ENCODE measurements at places on chromosomes 12 and 14.

- DNase-seq = no peak
Observed at GRCh38 chr14:80427101-80427500, 215.8 kb upstream of the DIO2 start.

GRCh38 chr14:74491956-74492775 is 939 bp downstream of the NPC2 start:
- no peak for DNase-seq

DNA sequence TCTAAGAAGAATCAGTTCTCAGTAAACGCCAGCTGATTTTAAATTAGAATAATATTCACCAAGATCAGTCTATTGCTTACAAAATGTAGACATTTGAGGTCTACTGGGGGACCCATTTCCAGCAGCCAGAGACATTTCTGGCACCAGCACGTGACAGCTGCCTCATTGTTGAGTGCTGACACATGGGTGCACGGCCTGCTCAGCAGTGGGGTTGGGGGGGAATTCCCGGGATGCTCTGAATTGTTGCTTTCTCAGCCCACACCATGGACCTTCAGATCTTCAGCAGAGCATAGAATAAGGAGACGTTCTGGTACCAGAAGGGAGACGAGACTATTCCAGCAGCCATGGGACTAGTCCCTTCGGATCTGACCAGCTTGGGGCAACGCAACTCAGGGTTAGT is 18.3 kb downstream of the PLEKHG7 start:
- DNase-seq = no peak

- DNase-seq = peak; percentile 88
Observed at GRCh38 chr14:94423453-94424056, 29.0 kb downstream of the SERPINA11 start.

GRCh38 chr12:117085318-117085947 is 13.8 kb downstream of the TESC start:
- DNase-seq = no peak

GRCh38 chr14:91373591-91374254 is 43.9 kb downstream of the CCDC88C start:
- no peak for DNase-seq

- no peak for DNase-seq
Observed at GRCh38 chr14:59330455-59330854, 134.7 kb downstream of the GPR135 start.

- DNase-seq = no peak
Observed at GRCh38 chr12:55058082-55058481, 38.3 kb downstream of the NEUROD4 start.

DNA sequence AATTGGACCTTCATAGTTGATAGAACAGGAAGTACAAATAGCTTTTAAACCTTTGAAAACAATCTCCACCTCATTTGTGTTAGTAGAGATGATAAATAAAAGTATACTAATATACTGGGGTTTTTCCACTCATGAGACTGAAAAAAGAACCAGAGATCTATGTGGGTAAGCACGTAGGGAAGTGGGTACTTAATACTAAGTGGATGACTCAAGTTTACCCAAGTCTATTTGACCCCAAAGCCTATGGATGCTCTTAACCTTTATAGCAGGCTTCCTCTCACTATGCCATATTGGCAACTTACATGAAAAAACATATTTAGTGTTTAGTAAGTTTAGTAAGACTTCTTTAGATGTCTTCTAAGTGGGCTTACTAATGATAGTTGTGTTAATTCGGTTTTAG is 49.2 kb upstream of the CHPT1 start:
- DNase-seq = no peak

GRCh38 chr12:95999484-95999883 is 3.3 kb upstream of the HAL start:
- DNase-seq = no peak

- DNase-seq = no peak
Observed at GRCh38 chr12:132322206-132323132, 6.9 kb downstream of the GALNT9 start.

DNA sequence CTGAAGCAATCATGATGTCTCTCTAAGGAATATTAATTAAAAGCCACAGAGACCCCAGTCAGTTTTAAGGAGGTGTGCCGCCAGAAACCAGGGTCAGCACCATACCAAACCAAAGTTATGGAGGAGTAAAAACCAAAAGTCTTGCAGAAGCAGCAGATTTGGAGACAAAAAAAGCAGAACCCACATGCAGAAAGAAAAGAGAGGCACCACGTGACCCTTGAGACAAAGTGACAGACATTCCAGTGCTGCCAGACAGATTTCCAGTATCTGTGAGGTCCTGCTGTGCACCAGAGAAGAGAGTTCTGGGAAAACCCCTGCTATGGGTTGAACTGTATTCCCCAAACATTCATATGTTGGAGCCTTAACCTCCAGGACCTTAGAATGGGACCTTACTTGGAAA is 59.7 kb downstream of the CAPZA3 start:
- no peak for DNase-seq

- no peak for DNase-seq
Observed at GRCh38 chr12:6337958-6338433, 3.9 kb downstream of the TNFRSF1A start.

- DNase-seq = peak; percentile 34
Observed at GRCh38 chr12:28172434-28173030, 17.7 kb upstream of the CCDC91 start.

GRCh38 chr14:30838351-30838750 is 36.0 kb upstream of the COCH start:
- DNase-seq = no peak

DNA sequence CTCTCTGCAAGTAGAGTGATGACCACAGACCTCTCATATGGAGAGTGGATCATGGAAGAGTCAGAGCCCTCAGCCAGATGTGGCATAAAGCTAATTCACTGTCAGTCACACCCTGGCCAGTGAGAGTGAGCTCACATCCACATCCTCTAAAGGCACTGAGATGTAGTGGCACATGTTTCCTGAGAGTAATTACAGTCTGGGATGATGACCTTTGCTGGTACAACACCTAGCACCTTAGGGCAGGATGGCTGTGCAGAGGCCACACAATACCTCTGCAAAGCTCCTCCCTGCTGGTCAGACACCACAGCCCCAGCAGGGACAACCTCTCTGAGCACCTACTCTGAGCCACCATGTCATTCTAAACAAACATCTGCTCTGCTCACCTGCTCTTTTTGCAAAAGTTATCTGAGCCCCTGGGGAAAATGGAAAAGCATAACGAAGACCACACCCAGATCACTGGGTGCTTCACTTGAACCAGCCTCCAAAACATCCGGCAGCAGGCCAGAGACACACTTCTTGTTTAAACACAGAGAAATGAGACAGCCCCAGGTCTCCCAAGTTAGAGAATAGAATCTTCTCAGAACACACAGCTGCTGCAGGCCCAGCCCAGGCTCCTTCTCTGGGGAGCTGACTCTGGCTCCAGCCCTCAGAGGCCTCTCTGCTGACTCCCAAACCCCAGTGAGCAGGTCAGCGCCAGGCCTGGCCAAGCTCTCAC is 30.3 kb downstream of the PITPNM2 start:
- DNase-seq = no peak

DNA sequence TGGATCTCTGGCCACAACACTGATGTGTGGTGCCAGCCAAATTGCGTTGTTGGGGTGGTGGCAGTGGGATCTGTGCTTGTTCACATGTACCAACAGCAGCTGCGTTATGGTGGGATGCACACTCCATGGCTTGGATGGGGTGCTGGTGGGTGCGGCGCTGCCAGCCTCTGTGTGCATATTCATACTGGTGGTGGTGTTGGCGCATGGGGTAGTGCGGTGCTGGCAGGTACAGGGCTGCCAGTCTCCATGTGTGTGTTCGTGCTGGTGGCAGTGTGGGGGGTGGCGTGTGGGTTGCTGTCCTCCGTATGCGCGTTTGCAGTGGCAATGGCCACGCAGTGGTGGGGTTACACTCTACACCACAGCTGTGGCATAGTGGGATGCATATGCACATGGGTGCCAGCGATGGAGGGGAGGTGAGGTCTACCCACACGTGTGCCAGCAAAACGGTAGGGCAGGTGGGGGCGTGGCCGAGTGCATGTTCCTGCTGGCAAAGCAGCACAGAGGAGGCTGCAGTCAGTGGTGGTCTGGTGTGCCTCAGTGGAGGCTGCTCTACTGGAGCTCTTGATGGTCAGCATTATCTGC is 26.5 kb downstream of the RAD51B start:
- DNase-seq = no peak

DNA sequence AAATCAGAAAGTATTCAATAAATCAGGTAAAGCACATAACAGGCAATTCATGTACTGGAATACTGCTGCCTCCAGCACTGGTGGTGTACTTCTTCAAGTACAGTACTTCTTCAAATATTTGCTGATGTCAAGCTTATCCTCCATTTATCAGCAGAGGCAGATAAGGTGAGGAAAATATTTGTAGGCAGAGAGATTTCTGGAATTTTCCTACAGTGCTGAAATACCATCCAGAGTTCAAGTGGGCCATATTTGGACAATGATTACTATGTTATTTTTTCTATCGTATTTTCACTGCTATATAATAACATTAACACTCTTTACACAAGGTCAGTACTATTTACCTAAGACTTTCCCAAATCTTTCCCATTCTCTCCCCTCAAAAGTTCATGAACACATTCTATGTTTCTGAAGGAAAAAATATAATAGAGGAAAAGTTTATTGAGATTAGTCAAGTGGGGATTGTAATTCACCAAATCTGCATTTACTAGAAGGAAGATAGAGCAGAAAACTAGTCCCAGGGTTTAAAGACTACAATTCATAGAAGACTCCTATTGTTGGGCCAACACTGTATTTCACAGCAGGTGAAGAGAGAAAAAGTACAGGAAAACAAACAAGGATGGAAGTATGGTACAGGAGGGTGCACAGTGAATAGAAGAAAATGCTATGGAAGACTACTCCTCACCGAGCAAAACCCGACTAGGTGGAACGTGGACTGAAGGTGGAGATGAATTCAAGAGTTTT is 141.1 kb downstream of the PAWR start:
- no peak for DNase-seq

- no peak for DNase-seq
Observed at GRCh38 chr14:57981817-57982560, 116.1 kb upstream of the SLC35F4 start.

DNA sequence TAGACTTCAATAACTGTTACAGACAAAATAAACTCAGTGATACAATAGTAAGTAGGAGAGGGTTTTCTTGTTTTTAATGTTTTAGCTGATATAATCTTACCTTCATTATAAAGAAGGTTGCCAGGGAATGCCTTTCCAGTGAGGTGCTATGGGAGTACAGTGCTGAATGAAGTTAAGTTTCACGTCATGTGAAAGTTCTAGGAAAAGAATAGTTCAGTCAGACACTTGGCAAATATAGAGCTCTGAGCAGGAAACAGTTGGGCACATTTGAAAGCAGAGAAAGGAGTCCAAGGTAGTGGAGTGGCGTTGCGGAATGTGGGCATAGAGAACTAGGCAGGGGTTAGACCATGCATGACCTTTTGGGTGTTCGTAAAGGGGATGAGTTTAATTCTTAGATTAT is 88.6 kb upstream of the DCN start:
- DNase-seq = no peak

DNA sequence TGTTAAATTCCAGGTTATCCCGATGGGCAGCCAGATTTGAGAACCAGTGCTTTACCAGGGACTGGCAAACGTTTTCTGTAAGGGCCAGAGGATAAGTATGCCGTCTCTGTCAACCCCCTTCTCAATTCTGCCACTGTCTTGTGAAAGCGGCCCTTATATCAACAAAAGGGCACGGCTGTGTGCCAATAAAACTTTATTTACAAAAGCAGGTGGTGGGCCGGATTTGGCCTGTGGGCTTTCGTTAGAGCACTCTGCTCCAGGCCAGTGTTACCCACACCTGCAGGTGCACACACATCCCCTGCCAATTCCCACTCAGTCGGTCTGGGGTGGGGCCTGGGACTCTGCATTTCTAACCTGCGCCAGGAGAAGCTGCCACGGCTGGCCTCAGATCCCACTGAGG is 111.2 kb downstream of the RFLNA start:
- DNase-seq = no peak

- no peak for DNase-seq
Observed at GRCh38 chr12:84508851-84509260, 403.7 kb downstream of the SLC6A15 start.

GRCh38 chr12:124605150-124605882 is 37.9 kb upstream of the NCOR2 start:
- no peak for DNase-seq

GRCh38 chr12:48862760-48863159 is 2.9 kb downstream of the RND1 start:
- DNase-seq = no peak

- no peak for DNase-seq
Observed at GRCh38 chr12:1126091-1126490, 135.1 kb downstream of the ERC1 start.

DNA sequence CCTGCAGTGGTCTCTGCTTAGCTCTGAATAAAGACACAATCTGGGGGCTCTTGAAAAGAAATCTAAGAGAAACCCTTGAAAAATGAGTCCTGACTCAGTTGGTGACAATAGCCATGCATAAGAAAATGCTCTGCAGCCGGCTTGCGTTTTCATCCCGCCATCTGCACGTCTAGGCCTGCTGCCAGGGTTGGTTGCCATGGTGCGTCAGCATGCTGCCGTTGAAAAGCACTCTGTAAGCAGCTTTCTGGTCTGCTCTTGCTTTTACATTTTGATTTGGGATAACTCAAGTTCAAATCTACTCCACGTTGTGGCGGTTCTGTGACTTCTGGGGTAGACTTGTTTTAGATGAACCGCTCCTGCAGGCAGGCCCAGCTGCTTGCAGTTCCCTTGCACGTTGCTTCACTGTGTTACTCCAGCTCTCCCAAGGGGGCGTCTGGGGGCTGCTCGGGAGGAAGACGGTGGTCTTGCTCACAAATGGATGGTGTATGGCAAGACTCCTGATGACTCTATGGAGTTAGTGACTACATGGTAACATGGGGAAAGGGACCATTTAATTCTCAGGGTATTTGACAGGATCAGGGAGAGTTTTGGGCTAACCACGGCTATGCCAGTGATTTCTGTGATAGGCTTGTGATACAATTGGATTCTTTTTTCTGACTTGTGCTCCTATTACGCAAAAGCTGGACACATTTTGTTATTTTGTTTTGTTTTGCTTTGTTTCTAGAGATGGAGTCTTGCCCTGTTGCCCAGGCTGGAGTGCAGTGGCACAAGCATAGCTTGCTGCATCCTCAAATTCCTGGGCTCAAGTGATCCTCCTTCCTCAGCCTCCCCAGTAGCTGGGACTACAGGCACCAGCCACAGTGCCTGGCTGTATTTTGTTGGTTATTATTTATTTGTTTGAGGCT is 15.8 kb downstream of the WNT5B start:
- no peak for DNase-seq
